Smooth muscle cell of trachea (primary cell): ENCODE measurements at places on chromosomes 6 and 20. TPM values are rescaled to one million over a fixed set of nuclear protein-coding genes. Genes with fewer than 3 reads are reported as not detected.

The CST1 gene
- 0.15 and 0.50 TPM in 2 replicates for total RNA-seq

The TOX2 gene
- 3.5 TPM in 2 replicates for total RNA-seq

The CCN2 gene
- total RNA-seq: 39.7 and 109 TPM in 2 replicates

The MPIG6B gene
- not detected in 2 replicates for total RNA-seq

The PIGU gene
- total RNA-seq: 6.6 and 8.0 TPM in 2 replicates

The LINC00237 gene
- total RNA-seq: not detected in 2 replicates

The RAET1L gene
- total RNA-seq: not detected in 2 replicates

The SNAP91 gene
- total RNA-seq: not detected in 2 replicates

The IL17F gene
- not detected in 2 replicates for total RNA-seq

The POM121L2 gene
- total RNA-seq: not detected in 2 replicates

The HNF4A gene
- not detected in 2 replicates for total RNA-seq

The NKX2-2 gene
- not detected in 2 replicates for total RNA-seq

The C6orf58 gene
- 0.15 TPM in 1 of 2 replicates, not detected in the other for total RNA-seq

The NR2E1 gene
- total RNA-seq: not detected in 2 replicates

The BTN1A1 gene
- total RNA-seq: not detected in 2 replicates

The GMEB2 gene
- 10.6 and 14.4 TPM in 2 replicates for total RNA-seq

The TMEM74B gene
- total RNA-seq: 0.15 TPM in 1 of 2 replicates, not detected in the other
